ENCODE measurements at places on chromosomes 6 and 20.
A peak's percentile ranks its signal among the peaks of the same experiment; 100 is the strongest.

- DNase-seq = no peak
Observed at GRCh38 chr20:42074944-42075343, 456.8 kb upstream of the CHD6 start.

GRCh38 chr6:50602292-50602691, 111.0 kb upstream of the TFAP2D start:
- no peak for DNase-seq

DNA sequence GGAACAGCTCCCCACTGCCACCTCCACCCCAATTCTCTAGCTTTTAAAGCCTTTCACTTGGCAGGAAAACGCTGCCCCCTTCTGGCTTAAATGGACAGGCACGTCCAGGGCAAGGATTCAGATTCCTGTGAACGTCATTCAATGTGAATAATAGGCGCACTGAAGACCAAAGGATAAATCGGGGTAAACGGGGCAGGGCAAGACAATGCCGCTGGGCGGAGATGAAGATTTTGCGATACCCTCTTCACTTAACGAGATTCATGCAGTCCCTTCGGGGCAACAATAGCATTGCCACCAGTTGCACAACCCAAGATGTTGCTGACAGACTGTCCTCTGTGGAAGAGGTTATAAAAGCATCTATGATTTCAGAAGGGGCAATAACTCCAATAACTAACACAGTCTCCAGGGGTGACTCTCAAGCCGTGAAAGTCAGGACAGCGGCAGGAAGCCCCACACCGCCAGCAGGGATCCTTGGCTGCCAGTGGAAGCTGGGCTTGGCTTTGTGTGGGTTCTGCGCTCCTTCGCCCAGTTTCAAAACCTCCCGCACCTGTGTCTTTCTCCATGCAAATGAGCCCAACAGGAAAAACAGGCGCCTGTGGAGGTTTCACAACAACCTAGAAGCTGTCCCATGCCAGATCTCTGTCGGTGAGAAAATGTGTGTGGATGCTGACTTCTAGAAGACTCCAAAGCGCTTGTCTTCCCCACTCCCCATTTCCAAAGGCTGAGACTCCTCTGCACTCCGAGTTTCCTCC, 291.8 kb downstream of the BMP7 start:
- peak; percentile 82 for DNase-seq

GRCh38 chr20:41064377-41064776, 35.8 kb downstream of the TOP1 start:
- DNase-seq = no peak

- DNase-seq = no peak
Observed at GRCh38 chr6:71028877-71029252, 72.0 kb upstream of the B3GAT2 start.

DNA sequence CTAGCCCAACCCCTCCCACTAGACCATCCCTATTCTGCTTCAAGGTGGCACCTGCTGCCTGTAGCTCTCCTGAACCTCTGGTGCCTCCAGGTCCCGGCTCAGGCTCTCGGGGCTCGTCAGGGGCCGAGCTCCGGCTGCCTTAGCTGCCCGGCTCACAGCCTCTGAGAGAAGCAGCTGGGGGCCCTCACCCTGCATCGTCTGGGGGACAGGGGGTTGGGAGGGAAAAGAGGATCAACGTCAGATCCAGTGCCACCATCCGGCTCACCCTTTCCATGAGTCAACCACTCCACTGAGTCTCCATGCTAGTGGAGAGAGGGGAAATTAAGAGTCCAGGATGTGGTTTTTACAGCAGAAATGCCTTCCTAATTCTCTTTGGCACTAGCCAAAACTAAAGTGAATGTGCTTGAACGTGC, 13.0 kb downstream of the BAG6 start:
- no peak for DNase-seq

GRCh38 chr6:115717472-115717871, 343.2 kb downstream of the FRK start:
- no peak for DNase-seq

GRCh38 chr6:156953479-156954146, 176.4 kb downstream of the ARID1B start:
- DNase-seq = no peak

DNA sequence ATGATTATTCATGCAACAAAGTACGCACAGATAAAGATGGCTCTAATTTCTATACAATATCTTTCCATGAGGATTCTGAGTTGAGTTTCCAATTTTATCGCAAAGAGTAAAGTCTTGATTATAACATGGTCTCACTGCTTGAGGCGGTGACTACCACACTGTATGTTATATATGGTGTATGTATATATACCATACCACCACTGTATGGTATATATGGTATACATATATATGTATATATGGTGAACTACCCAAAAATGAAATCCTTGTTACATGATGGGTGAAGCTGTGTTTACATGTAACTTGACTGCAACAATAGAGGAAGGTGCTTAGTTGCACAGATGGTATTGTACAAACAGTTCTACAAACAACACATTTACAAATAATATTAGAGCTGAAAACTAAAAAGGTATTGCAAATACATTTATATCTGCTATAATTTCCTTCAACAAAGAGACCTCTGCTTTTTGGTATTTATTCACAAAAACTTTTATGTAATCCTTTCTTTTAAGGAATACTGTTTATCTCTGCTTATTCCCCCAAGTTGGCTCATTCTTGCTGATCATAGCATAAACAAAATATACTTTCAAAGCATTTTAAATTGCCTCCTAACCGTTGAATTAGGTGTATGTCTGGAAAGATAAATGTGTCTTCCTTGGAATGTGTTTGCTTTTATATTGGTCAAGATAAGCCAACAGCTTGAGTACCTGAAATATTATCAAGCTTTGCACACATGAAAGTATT, 77.7 kb upstream of the TPD52L1 start:
- no peak for DNase-seq

GRCh38 chr6:157558049-157558448, 177.1 kb downstream of the ZDHHC14 start:
- DNase-seq = no peak

DNA sequence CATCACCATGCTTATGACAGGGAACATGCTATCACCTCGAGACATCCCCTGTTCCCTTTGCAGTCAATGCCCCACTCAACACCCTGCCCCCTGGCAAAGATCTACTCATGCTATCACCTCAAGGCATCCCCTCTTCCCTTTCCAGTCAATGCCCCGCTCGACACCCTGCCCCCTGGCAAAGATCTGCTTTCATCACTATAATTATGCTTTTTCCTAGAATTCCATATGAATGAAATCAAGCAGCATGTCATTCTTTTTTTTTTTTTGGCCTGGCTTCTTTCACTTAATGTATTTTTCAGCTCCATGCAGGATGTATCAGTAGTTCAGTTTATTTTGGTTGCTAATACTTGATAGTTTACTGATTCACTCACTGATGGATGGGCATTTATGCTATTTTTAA, 554.9 kb downstream of the CDH26 start:
- no peak for DNase-seq

DNA sequence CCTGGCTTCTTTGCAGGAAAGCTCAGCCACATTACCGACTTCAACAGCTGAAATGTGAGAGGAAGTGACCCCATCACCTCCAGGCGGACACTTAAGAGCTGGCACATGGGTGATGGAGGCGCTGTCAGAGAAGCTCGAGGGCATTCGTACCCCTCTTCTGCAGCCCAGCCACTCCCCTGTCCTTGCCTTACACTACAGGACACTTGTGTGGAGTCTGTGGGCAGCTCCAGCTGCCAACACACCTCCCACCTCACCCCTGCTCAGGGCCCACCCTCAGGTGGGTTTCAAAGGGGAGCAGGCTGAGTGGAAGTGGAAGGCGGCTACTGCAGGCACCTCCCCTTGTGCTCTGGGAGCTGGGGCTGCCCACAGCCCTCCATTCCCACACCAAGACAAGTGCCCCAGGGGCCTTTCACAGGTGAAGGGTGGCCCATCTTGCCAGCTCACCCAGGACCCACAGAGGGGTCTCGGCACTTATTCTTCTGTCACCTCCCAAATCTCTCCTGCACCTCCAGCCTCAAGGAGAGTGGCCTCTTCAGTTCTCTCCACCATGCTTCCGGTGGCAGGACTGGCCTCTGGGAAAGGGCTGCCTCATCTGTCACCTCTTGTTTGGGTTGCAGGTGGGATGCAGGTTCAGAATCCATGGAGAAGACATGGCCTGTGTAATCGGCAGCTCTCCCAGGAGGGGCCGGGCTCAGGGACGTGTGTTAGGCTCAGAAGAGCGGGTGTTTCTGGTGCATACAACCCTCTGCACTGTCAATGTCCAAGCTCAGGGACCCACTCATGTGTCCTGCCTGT, 49.8 kb downstream of the IRF4 start:
- DNase-seq = no peak

GRCh38 chr20:13183005-13183404, 38.1 kb upstream of the ISM1 start:
- no peak for DNase-seq

GRCh38 chr20:51542033-51542570, 417 bp downstream of the NFATC2 start:
- DNase-seq = peak; percentile 73

DNA sequence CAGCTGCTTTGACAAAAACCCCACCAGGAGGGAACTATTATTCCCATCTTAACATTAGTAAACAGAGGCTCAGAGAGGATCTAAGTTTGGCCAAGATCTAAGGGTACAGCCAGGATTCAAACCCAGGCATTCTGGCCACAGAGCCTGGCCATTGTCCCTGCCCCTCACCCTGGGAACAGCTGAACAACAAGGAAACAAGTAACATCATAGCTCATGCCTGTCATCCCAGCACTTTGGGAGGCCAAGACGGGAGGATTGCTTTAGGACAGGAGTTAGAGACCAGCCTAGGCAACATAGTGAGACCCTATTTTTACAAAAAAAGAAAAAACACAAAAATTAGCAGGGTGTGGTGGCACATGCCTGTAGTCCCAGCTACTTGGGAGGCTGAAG, 27.5 kb downstream of the TOX2 start:
- DNase-seq = no peak

DNA sequence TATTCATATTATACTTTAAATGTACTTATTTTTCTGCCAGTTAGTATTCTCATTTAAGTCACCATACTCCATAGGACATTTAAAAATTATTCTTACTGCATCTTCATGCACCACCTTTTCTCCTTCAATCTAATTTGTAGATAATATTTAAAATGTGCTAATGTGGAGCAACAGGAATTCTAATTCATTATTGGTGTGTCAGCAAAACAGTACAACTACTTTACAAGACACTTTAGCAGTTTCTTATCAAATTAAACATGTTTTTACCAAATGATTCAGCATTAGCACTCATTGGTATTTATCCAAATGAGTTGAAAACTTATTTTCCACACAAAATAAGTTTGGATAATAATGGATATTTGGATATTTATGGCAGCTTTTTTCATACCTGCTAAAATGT, 1041.8 kb upstream of the ADGRB3 start:
- no peak for DNase-seq

DNA sequence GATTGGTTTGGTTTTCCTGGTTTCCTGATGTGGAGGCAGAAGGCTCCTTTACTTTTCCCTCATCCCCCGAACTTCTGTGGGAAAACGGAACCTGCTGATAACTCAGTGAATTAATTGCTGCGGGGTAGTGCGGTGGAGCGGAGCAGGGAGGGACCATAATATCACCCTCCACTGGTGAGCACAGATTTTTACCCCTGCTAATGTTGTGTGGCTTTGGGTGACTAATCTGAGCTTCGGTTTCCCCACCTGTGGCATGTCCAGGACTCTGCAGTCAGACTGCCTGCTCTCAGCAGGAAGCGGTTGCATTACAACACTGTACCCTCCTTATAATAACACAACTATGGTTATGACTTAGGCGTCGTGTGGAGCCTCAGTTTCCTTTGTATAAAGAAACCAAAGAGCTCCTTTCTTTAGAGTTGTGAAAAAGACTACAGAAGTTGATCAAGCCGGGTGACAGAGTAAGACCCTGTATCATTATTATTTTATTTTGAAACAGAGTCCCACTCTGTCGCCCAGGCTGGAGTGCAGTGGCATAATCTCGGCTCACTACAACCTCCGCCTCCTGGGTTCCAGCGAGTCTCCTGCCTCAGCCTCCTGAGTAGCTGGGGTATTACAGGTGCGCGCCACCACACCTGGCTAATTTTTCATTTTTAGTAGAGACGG, 2.2 kb upstream of the ID1 start:
- no peak for DNase-seq

- no peak for DNase-seq
Observed at GRCh38 chr20:57207251-57207650, 59.2 kb downstream of the BMP7 start.

- no peak for DNase-seq
Observed at GRCh38 chr20:57672164-57672563, 37.7 kb downstream of the PMEPA1 start.

GRCh38 chr6:74638412-74638811, 567.4 kb downstream of the COL12A1 start:
- no peak for DNase-seq

DNA sequence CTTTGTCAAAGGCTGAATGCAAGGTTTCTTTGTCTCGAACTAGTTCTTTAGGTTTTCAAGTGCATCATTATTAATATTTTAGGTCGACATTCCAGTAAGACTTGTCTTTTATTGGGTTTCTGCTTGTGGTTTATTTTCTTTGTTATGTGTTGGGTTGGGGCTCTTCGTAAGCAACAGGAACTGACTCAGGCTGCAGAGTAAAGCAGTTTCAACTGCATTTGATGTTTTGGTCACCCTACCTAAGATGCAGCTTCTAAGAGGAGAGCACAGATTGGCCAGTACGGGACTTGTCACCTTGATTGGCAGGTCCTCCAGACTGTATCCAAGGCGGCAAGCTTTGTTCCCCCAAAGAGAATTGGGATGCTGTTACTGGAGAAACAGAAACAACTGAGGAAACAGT, 149.5 kb upstream of the SULF2 start:
- no peak for DNase-seq

DNA sequence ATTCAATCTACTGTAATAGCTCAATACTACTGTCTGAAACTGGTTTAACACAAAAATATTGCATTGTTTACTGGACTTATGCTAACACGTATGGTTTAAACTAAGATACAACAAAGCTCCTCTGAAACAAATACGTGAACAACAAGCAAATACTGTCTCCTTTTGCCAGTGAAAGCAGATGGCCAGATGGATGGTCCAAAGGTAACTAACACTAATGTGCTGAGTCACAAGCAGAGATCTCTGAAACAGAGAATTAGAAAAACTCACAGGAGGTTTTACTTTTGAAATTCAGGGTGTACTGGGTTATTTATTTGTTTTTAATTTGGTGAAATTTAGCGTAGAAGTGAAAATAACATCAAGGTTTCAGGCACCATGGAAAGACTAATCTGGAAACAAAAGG, 124.3 kb upstream of the SOX4 start:
- no peak for DNase-seq

DNA sequence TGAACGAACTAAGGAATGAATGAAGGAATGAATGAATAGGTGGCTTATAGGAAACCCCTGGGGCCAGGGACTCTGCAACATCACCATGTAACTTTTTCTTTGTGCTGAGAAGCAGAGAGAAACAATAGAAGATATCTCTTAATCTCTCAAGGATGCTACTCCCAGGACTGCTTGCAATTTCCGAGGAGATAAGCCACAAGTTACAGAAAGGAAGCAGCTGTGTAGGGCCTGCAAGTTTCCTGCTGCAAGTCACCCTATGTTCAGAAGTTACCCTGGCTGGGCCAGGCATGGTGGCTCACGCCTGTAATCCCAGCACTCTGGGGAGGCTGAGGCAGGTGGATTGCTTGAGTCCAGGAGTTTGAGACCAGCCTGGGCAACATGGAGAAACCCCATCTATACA, 7.3 kb upstream of the MAVS start:
- DNase-seq = no peak

Measured in ecto neural progenitor cell (in vitro differentiated cells).